ENCODE measurements at places on chromosomes 16 and 17. TPM values are rescaled to one million over a fixed set of nuclear protein-coding genes. Genes with fewer than 3 reads are reported as not detected.

GRCh38 chr17:2563543-2563942 is 29.9 kb upstream of the PAFAH1B1 start:
- no peak for DNase-seq

DNA sequence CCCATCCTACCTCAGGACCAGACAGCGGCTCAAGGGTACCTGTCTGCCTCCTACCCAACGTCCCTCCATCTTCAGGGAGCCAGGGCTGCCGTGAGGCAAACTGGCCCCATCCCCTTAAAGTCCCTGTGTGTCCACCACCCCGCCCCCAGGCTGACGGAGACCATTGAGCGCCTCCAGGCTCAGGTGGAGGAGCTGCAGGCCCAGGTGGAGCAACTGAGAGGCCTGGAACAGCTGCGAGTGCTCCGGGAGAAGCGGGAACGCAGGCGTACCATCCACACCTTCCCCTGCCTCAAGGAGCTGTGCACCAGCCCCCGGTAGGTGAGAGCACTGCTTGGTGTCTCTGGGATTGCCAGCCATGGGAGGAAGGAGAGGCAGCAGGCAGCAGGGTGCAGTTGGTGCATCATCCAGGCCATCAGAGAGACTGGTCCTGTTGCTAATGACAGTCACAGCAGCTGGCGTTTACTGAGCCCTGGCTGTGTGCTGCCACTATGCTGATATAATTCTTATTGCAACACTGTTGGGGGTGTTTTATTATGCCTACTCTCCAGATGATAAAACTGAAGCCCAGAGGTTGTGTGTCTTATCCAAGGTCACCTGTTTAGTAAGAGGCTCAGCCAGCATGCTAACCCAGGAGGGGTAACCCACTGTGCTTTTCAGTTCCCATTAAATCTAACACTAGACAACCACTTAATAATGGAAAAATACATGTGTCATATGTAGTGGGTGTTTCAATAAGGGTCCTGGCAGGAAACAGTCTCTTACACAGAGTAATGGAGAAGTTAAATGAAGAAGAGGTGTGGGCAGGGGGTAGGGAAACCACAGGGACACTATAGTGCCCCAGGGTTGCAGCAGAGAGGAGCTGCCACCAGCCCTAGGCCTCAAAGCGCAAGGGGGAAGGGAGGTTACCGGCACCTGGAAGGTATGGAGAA is 10.3 kb upstream of the MRPL58 start:
- DNase-seq: no peak

- DNase-seq: no peak
These were observed 5.2 kb downstream of the ZNF646 start for GRCh38 chr16:31079342-31079944.

DNA sequence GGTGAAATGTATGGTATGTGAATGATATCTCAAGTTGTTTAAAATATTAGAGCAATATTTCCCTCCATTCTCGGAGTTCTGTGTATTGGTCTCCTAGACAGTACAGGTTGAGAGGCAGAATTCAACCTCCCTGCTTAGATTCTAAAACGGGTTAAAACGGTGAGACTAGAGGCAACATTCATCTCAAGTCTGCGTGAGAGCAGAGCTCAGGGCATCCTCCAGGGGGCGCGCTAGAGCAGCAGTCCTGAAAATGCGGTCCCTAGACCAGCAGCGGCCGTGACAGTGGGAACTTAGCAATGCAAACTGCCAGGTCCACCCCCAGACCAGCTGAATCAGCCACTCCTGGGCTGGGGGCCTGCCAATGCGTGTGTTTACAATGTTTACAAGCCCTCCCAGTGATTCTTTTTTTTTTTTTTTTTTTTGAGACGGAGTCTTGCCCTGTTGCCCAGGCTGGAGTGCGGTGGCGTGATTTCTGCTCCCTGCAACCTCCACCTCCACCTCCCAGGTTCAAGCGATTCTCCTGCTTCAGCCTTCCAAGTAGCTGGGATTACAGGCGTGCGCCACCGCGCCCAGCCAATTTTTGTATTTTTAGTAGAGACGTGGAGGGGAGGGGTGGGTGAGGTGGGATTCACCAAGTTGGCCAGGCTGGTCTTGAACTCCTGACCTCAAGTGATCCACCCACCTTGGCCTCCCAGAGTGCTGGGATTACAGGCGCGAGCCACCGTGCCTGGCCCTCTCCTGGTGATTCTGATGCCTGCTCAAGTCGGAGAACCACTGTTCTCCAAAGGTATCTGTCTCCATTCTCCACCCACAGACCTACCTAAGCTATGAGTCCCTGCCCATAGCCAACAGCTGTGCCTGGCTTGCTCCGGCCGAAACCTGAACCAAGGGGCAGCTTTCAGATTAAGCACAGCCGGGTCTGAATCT is 24.2 kb downstream of the KLHL36 start:
- DNase-seq: peak; percentile 73

The FTO gene
- 97.6 TPM for polyA plus RNA-seq

The KRTAP4-3 gene
- polyA plus RNA-seq: not detected

The NPTX1 gene
- polyA plus RNA-seq: not detected

DNA sequence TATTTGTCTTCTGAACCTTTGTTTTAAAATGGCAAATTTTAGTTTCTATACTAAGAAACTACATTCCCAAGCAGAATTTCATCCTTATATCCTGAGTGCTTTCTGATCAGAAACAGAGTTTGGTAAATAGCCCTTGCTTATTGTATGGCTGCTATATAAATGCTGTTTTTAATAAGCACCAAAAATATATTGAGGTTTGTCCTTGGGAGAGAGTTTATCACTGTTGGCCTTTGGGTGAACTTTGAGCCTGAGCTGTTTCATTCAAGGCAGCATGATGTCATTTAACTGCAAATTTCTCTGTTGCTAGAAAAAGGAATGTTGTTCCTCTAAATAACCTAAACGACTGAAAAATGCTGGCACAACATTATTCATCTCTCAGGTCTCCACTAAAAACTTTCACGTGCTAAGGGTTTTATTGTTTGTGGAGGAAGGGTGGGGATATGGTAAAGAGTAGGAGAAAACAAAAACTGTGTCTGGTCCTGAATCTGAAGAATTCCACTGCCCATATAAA is 334.3 kb upstream of the TBX2 start:
- no peak for DNase-seq

The PYY gene
- polyA plus RNA-seq: not detected
